NCI-H69 (cell line): ENCODE measurements at places on chromosomes 11 and 22.

DNA sequence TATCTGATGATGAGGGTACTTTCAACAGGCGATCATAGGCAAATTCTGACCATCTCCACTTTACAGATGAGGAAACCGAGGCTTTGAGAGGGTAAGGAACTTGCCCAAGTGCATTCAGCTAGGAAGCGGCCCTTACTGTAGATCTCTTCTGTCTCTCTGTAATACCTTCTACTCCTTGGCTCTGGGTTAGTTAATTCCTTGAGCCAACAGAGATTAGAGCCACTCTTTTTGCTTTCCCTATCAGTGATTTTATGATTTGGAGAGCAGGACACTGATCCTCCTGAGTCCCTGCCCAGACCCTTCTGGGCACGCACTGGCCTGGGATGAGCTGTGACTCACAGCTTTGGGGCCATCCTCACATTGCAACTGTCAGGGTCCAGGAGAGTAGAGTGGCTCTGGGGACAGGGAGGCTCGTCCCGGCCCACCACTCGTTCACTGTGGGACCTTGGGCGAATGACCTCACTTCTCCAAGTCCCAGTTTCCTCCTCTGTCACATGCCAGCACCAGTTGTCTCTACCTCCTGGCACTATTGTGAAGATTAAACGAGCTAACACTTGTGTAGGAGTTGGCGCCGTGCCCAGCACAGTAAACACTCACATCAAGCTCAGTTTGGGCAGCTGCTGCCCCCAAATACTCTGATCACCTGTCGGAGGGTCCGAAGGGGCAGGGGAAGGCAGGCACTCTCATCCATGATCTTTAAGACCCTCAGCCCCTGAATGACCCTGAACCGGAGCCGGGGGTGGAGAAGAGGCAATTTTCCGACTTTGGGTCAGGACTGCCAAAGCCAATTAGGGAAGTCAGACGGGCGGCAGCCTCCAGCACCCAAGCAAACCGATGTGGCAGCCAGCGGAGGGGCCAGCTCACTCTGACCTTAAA lies 235.0 kb downstream of the MIAT start:
- peak; percentile 84 for DNase-seq

- peak; percentile 40 for DNase-seq
Observed at GRCh38 chr11:11420899-11421285, 67.8 kb upstream of the CSNK2A3 start.

GRCh38 chr22:43855431-43855830 lies 6.9 kb downstream of the SULT4A1 start:
- no peak for DNase-seq

GRCh38 chr11:128326791-128327190 lies 260.6 kb downstream of the ETS1 start:
- DNase-seq, result no peak

GRCh38 chr22:28239941-28240340 lies 320.9 kb upstream of the PITPNB start:
- no peak for DNase-seq

- no peak for DNase-seq
Observed at GRCh38 chr11:45067966-45068365, 78.5 kb upstream of the PRDM11 start.

DNA sequence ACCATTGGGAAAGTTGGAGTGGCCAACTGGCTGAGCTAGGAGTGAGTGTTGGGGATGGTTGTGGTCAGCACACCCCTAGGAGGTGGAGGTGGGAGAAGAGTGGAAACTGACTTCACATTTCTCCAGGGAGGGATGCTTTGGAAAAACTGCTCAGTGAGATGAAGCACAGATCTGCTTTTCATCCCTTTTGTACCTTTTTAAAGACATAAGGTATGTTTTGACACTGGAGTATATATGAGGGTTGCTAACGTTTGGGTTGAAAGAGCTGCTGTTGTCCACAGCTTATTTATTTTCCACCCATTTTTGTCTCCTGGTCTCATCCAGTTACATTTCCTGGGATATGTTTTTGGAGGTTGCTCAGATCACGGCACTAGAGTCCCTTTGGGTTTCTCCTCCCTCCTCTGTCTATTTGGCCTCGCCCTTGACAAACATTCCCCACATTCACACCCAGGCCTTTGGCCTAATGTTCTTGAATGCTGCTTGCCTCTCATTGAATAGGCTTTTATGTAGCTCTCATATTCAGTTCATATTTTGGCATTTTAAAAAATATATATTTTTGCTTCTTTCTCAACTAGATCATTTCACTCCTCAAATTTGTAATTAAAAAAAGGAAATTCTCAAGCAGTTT lies 8.3 kb downstream of the SREBF2 start:
- DNase-seq, result peak; percentile 45

DNA sequence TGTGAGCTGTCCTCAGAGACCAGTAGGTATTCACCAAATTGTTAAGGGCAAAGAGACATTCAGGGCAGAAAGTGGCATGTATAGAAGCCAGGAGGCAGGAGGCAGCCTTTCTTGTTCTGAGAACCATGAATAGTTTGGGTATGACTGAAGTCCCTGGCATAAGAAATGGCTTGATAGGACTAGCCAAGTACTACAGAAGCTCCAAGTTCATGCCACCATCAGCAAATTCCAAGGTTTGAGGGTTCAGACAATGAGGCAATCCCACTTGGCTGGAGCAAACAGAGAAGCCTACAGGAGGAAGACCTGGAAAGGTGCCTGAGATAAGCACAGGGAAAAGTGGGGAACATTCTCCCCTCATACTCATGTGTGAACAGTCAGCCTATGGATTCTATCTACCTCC lies 25.8 kb downstream of the XRRA1 start:
- DNase-seq, result no peak

GRCh38 chr11:35058669-35059434 lies 80.1 kb upstream of the CD44 start:
- no peak for DNase-seq

- no peak for DNase-seq
Observed at GRCh38 chr11:3198815-3199214, 19.8 kb downstream of the MRGPRG start.

DNA sequence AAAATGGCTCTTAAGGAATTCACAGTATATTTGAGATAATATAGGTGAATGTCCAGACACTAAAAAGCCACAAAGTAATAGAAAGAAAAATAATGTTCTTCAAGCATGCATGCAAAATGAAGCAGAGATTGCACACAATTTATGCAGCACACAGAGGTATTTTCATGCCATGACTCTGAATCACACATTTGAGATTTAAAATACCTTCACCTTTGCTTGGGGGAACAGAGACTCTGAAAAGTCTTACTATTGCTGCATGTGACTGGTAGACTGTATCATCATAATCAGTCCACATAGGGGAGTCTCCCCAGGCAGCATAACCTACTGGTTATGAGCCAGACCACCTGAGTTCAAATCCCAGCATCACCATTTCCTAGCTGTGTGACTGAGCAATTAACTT lies 96.2 kb downstream of the RCN1 start:
- no peak for DNase-seq

DNA sequence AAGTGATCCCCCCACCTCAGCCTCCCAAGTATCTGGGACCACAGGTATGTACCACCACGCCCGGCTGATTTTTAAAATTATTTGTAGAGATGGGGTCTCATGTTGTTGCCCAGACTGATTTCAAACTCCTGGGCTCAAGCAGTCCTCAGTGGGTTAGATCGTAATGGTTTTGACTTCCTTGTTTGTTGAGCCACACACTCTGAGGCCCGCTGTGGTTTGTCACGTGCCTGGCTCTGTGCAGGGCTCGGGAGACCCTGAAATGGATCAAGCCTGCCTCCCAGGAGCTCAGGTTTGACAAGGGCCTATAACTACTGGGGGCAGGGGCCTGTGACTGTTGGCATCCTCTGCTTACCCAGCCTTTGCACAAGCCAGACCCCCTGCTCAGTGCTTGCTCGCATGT lies 68.1 kb downstream of the MPPED1 start:
- no peak for DNase-seq

DNA sequence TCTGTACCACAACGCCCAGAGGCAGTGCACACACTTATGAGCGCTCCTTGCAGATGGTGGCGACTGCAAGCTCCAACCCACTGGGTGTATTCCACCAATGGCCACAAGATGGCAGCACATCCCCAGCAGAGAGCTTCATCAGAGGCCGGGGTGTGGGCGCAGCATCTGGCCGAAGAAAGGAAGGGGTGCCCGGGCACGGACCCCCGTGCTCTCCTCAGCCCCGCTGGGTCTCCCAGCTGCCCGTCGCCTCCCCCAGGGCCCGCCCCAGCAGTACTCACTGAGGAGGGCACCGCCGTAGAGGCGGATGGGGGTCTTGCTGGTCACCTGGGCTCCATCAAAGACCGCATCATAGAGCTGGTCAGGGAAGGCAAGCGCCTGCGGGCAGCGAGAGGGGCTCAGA lies 14.2 kb downstream of the TP53I11 start:
- DNase-seq, result peak; percentile 82

DNA sequence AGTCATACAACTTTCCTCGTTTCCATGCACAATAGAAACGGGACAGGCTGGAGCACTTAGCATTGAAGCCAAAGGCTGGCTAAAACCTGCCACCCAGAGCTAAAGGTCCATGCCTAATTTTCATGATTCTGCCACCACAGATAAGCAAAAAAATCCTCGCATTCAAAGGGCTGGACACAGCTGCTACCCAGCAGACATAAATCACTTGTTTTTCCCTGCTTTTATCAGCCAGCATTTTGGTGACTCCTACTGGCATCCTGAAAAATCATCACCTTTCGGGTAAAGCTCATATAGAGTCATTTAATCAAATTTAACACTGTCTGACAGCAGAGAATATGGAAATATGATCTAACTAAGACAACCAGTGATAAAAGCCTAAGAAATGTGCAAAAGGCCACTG lies 37.9 kb downstream of the ALG9 start:
- peak; percentile 28 for DNase-seq

- no peak for DNase-seq
Observed at GRCh38 chr11:107545101-107545514, 20.4 kb downstream of the ALKBH8 start.

- DNase-seq, result no peak
Observed at GRCh38 chr11:64519541-64519940, 71.5 kb upstream of the SLC22A12 start.

- DNase-seq, result no peak
Observed at GRCh38 chr11:128236506-128237498, 350.6 kb downstream of the ETS1 start.

DNA sequence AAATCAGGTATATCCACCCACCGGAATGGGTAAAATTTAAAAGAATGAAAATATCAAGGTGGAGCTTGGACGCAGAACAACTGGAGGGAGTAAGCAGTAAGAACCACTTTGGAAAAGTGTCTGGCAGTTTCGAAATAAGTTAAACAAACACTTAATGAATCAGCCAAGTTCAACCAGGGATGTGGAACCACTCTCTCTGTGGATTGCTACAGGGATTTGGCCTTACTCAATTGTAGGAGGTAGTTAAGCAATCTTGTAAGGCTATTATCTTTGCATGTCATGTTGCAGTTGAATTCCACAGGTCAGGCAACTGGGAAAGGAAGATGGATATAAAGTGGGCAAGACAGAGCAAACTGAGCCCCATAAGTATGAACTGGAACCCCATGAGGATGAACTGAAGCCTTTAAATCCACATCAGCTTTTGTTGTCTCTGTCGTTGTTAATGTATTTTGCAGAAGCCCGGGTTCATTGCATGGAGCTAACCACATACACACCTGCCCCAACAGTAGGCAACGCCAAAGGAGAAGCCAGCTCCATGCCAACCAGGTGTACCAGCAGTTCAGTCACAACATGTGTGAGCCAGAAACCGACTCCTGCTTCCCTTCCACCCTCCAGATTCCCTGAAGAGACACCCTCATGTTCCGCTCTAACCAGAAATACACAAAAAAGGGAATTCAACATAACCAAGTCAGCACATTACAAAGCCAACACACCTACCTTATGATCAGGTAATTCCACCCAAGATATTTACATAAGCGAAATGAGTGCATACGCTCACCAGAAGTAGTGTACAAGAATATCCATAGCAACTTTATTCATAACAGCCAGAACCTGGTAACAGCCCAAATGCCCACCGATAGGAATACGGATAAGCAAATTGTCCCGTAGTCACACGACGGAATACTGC lies 8.0 kb upstream of the SLC43A3 start:
- DNase-seq, result no peak

- DNase-seq, result peak; percentile 57
Observed at GRCh38 chr11:117604336-117604995, 192.6 kb downstream of the DSCAML1 start.

DNA sequence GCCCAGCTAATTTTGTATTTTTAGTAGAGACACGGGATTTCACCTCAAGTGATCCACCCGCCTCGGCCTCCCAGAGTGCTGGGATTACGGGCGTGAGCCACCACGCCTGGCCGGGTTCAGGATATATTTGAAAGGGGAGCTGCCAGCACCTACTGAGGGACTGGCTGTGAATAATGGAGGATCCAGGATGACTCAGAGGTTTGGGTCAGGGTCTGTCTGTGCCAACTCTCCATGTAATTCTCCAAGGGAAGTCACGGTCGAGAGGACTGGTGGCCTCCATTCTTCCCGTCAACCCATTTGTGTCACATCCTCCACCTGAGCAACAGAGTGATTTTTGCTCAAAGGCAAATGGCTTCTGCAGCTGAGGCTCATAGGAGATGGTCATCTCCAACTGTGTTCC lies 3.6 kb upstream of the ARRB1 start:
- peak; percentile 37 for DNase-seq

- no peak for DNase-seq
Observed at GRCh38 chr11:43994196-43994595, 51.8 kb downstream of the C11orf96 start.

- DNase-seq, result no peak
Observed at GRCh38 chr11:27904358-27905055, 203.4 kb downstream of the KIF18A start.

GRCh38 chr22:33811686-33812085 lies 108.6 kb downstream of the LARGE1 start:
- DNase-seq, result no peak

DNA sequence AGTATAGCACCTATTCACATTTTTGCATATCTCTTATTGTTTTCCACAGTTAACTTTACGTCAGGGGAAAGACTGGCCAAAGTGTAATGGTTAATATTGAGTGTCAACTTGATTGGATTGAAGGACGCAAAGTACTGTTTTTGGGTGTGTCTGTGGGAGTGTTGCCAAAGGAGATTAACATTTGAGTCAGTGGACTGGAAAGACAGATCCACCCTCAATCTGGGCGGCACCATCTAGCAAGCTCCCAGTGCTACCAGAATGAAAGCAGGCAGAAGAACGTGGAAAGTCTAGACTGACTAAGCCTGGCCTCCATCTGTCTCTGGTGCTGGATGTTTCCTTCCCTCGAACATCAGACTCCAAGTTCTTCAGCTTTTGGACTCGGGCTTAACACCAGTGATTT lies 1900.7 kb upstream of the RAG2 start:
- DNase-seq, result peak; percentile 39

- peak; percentile 73 for DNase-seq
Observed at GRCh38 chr22:20205964-20206708, 55.3 kb upstream of the CCDC188 start.

- DNase-seq, result peak; percentile 67
Observed at GRCh38 chr11:1453611-1454034, 33.0 kb downstream of the MOB2 start.

DNA sequence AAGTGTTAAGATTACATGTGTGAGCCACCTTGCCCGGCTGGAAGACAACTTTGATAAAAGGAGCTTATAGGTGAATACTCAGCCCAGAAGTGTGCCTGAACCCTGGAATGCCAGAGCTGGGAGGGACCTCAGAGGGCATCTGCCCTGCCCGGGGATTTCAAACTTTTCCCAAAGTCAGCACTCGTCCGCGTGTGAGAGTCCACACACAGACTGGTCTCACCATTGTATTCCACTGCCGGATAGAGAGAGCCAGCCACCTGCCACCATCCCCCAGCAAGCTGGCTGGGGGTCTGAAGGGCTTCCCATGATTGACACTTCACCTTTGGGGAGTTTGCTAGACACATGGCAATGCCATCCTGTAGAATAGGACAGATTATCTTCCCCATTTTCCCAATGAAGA lies 49.2 kb downstream of the APOL3 start:
- no peak for DNase-seq
